Cardiac septum (tissue), 1 donor: ENCODE measurements at places on chromosomes 16 and 17. TPM values are rescaled to one million over a fixed set of nuclear protein-coding genes. Genes with fewer than 3 reads are reported as not detected.

Gene TPSAB1
- 4.1 TPM for total RNA-seq

Gene RCVRN
- 0.70 TPM for total RNA-seq

Gene CD79B
- 2.7 TPM for total RNA-seq

Gene PIGL
- total RNA-seq, result 9.9 TPM

Gene TLCD2
- 2.6 TPM for total RNA-seq

Gene ALDH3A1
- 0.24 TPM for total RNA-seq

Gene FHOD1
- total RNA-seq, result 33.4 TPM

Gene WNT9B
- total RNA-seq, result 0.62 TPM

Gene NKD1
- 0.40 TPM for total RNA-seq

Gene EFCAB3
- total RNA-seq, result not detected

Gene IRF8
- 1.6 TPM for total RNA-seq

Gene TBC1D3G
- not detected for total RNA-seq
